ENCODE measurements at places on chromosomes 2 and 18.

GRCh38 chr2:128594953-128595677 lies 276.4 kb upstream of the HS6ST1 start:
- DNase-seq = no peak

GRCh38 chr2:26875065-26875634 lies 27.2 kb downstream of the DPYSL5 start:
- DNase-seq = no peak

DNA sequence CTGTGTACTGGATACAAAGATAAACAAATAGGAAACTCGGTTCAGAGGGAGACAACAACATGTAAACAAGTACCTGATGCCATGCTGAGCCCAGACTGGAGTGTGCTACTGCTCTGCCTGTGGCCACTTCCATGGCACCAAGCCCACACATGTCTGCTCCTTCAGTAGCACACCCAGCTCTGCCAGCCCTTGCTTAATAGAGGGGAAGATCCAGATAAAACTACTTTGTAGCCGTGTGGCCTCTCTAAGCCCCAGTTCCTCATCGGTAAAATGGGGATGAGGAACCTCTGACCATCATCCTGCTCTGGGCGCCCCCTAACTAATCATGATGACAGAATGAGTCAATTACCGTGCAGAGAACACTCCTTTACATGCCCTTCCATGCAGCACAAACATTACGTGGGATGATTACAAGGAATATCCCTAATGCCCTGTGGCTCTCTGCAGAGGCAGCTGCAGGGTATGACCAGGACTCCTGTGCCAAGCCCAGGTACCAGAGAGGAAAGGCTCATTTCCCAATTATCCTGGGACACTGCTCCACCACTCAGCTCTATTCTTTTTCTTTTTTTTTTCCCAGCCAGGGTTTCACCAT lies 34.9 kb downstream of the DNMT3A start:
- DNase-seq = no peak

DNA sequence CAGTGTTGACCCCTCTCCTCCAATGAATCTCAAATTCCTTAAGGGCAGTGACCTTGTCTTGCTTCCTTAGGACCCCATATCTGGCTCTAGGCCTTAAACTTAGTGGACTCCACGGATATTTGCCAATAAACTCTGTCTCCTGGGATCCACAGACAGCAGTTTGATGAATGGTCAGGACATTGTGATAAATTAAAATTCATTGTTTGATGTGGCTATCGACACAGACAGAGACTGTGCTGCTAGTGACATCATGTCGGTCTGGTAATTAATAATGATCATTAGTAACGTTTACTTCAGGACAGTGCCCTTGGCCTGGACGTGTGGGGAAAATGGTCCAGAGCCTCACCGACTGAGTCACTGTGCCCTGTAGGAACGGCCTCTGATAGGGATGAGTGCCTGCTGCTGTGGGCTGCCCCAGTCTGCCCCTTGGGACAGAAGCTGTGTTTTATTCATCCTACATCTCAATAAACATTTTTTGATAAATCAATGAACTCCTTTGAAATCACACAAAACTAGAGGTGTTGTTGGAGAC lies 5.2 kb upstream of the SLC35F6 start:
- no peak for DNase-seq

DNA sequence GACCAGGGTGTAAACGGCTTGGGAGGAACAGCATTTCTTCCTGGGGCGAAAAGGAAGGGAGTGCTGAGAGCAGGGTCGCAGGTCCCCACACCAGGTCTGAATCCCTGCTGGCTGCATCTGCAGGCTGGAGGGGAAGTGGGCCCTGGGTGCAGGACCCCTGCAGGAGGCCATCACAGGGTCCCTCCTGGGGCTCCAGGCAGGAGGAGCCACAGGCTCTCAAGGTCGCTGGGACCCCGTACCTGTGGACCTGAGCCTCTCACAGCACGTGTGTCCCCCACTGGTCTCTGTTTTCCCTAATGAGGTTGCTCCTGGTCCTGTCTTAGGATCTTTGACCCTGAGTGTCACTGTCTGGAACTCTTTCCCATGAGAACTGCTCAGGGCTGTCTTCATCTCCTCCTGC lies 147.8 kb upstream of the ZNF236 start:
- no peak for DNase-seq

DNA sequence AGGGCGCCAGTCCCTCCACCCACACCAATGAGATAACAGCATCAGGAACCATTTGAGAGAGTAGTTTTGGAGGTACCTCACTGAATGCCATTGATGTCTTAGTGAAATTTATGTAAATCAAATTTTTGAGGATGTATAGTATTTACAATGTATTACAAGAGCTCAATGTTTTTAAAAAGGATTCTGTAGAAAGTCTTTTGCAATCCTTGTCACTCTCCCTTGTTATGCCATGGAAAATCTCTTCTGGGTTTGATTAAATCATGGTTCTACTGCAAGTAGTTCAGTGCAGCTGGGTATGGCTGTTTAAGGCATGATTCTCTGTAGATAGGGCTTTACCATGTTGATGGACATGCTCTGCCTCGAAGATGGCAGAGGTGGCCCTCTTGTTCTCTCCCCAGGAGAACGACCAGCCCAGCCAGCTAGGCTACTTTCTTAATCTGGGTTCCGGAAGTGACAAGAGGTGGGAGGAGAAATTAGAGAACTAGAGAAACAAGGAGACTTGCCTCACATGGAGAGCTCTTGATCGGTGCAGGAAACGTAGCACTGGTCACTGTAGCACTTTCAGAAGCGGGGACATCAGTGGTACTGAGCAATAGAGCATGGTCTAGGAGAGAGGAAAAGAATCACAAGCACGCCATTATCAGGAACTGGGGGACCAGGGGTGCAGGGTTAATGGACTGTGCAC lies 202.7 kb downstream of the CLIP4 start:
- no peak for DNase-seq

GRCh38 chr2:45769854-45770576 lies 118.5 kb downstream of the PRKCE start:
- no peak for DNase-seq

DNA sequence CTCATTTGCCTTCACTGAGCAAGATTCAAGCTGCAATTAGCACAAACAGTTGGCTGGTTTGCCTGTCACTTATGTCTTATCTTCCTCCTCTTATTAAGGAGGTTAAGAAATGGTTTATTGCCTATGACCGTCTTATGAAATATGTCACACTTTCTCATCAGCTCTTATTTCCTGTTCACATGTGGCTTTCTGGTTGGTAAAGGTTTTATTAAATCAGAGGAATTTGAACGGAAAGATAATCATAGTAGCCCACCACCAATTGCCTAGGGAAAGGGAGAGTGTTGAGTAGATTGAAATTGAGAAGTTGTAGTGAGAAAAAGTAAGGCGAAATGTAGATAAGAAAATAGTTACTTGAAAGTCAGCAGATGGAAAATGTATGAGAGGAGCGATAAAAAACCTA lies 4.2 kb upstream of the IL1R1 start:
- no peak for DNase-seq

DNA sequence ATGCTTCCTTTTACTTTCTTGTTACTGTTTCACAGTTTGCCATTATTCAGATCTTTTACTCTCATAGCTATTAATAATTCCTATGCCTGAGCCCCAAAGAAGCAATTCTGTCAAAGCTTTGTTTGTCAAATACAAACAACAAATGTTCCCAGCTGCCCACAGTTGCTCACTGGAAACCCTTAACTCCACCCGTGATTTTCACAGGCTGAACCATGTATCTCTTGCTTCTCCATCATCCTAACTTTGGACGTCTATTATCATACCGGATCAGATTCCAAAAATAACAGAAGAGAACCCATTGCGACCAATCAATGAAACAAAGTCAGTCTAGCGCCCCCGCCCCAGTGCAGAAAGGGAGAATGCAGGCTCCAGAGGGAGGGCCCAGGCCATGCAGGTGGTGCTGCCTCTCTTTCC lies 24.2 kb downstream of the COLEC12 start:
- DNase-seq = no peak

- DNase-seq = no peak
Measured at GRCh38 chr2:58032016-58032763, 14.4 kb upstream of the VRK2 start.

DNA sequence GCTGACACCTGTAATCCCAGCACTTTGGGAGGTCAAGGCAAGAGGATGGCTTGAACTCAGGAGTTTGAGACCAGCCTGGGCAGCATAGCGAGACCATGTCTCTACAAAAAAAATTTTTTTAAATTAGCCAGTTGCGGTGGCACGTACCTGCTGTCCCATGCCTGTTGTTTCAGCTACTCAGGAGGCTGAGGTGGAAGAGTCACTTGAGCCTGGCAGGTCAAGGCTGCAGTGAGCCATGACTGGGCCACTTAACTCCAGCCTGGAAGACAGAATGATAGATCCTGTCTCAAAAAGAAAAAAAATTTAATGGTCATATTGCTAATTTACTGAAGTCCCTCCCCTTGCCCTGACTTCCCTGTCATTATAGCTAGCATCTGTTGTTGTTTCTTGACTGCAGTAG lies 112.6 kb downstream of the ARHGAP28 start:
- DNase-seq = no peak

- DNase-seq = no peak
Measured at GRCh38 chr18:10194592-10194991, 259.8 kb upstream of the APCDD1 start.

DNA sequence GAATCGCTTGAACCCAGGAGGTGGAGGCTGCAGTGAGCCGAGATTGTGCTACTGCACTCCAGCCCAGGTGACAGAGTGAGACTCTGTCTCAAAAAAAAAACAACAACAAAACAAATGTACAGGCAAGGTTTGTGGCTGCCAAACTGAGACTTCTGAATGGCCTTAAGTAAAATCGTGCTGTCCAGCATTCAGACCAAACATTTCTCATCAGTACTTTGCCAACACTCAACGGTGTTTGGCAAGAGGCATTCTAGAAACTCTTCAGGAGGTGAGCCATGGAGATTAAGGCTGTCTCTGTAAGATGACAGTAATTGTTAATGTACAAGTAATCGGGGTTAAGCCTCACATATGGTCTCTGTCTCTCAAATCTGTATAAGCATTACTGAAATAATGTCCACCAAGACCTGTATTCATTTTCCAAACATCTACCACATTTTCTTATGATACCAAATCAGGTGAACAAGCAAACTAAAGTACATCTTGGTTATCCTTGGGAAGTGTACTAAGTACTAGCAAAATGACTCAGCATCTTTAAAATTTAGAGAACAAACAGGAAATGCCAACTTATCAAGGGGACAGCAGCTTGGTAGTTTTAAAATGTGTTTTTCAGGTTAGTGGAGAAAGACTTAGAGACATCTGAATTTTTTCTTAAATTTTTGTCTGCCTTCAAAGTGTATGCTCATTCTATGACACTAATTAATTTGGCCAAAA lies 29.3 kb downstream of the SERPINE2 start:
- no peak for DNase-seq

DNA sequence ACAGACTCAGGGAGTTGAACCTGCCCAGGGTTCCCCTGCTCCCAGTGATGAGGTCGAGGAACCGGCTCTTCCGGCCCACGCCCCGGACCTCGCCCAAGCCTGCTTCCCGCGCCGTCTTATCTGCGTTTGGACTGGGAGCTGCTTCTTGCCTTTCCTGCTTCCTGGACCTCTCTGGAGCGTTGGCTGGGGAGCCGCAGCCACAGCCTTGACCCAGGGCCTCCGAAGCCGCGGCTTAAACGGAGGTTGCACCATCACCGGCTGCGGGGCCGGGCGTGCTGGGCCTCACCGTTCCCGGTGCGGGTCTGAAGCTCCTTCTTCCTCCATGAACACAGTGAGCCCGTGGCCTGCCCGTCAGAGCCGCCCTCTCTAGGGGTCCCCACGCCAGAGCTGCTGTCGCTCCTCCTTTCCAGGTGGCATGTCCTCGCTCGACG lies 13.3 kb downstream of the NTSR2 start:
- no peak for DNase-seq

GRCh38 chr2:62284980-62285379 lies 89.1 kb downstream of the B3GNT2 start:
- DNase-seq = no peak

GRCh38 chr2:240278661-240279060 lies 138.2 kb upstream of the OTOS start:
- DNase-seq = no peak

- DNase-seq = no peak
Measured at GRCh38 chr2:69693775-69694450, 48.0 kb upstream of the ANXA4 start.

DNA sequence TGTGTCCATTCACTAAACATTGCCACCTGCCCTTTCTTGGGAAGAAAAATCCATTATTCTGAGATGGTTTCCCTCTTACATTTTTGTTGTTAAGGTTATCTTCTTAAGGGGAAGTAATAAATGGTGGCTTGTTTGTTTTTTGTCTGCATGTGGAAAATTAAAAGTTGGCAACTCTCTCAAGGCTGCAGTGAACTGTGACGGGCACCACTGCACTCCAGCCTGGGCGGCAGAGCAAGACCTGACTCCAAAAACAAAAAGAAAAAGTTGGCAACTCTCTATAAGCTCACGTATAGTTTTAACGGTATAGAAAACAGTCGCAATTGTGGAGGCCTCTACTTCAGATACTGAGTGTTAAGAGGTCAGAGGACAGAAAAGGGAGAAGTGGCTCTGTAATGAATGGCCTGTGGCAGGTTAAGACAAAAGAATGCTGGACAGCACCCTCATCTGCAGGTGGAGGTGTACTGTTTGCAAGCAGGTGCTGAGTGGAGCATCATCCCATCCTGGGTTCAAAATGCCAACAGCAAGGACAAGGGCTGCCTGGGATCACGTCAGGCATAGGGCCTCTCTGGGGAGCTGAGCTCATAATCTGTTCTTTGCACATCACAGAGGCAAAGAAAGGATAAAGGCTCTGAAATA lies 16.7 kb downstream of the L3MBTL4 start:
- DNase-seq = no peak

DNA sequence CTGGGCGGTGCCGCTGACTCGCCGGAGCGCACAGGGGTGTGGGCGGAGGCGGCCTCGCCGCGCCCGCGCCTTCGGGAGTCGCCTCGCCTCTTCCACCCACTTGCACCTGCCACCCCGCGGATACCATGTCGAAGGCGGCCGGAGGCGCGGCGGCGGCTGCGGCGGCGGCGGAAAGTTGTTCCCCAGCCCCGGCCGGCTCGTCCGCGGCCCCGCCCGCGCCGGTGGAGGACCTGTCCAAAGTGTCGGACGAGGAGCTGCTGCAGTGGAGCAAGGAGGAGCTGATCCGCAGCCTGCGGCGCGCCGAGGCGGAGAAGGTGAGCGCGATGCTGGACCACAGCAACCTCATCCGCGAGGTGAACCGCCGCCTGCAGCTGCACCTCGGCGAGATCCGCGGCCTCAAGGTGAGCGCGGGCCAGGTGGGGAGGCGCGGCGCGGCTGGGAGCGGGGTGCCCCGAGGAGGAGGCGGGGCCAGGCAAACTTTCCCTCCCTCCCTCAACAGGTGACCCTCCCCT lies 766 bp downstream of the CCDC85A start:
- no peak for DNase-seq

GRCh38 chr2:154724194-154724797 lies 25.8 kb downstream of the KCNJ3 start:
- DNase-seq = no peak
